Esophagus muscularis mucosa (tissue), 4 donors: ENCODE measurements at places on chromosomes 11 and 22. TPM values are rescaled to one million over a fixed set of nuclear protein-coding genes. Genes with fewer than 3 reads are reported as not detected.
A peak's percentile ranks its signal among the peaks of the same experiment; 100 is the strongest.

DNA sequence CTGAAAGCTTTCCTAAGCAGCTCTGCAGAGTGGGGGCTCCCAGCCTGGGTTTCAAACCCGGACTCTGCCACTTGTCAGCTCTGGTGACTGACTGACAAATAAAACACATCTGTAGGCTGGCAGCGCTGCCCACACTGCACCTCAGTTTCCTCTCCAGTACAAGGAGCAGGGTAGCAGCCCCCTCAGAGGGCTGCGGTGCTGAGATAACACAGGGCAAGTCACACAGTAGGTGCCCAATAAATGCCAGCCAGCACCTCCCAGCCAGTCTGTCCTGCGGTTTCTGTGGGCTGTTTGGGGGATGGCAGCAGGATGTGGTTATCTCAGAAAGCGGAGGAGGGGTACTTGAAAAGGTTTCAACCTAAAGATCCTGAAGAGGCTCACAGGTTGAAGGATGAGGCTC, 1.5 kb downstream of the SYT12 start:
- no peak for DNase-seq
- peaks cover 18% of the 10 kb centered on the region for H3K4me1 ChIP-seq
- peak overlapping the region; percentile 52 for H3K4me3 ChIP-seq
- peaks cover 15% of the 10 kb centered on the region for H3K27me3 ChIP-seq

DNA sequence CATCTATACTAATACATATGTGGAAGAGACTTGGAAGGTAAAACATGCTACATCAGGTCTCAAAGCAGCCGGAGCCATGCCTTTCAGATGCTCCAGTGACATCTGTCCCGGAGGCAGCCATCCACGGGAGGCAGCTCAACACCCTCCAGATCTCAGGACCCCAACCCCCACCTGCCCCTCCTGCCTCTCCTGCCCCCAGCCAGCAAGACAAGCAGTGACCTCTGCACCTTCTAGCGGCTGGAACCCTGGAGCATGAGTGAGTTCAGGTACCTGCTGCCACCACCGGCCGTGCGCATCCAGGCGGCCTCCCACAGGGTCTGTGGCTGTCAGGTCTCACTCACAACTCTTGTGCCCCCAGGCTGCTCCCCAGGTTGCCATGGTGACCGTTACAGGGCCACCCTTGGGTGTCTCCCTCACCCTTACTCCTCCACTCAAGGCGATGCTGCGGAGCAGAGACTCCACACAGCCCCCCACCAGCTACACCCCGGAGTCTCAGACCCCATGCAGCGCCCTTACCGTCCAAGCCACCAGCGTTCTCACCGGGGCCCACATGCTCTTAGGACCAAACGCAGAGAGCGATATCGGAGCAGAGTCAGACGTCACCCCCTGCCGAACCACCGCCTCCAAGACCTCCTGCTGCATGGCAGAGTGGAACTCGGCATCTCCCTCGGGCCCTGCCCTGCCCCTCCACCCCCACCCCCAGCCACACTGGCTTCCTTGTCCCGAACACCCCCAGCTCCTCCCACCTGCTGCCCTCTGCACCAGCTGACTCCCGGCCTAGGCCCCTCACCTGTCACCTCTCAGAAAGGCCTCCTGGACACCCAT, 34.7 kb downstream of the CERK start:
- DNase-seq: no peak
- no peak overlapping the region for H3K27ac ChIP-seq
- H3K4me3 ChIP-seq: no peak overlapping the region
- H3K36me3 ChIP-seq: peaks cover 52% of the 10 kb centered on the region
- no peaks in the 10 kb centered on the region for H3K27me3 ChIP-seq

DNA sequence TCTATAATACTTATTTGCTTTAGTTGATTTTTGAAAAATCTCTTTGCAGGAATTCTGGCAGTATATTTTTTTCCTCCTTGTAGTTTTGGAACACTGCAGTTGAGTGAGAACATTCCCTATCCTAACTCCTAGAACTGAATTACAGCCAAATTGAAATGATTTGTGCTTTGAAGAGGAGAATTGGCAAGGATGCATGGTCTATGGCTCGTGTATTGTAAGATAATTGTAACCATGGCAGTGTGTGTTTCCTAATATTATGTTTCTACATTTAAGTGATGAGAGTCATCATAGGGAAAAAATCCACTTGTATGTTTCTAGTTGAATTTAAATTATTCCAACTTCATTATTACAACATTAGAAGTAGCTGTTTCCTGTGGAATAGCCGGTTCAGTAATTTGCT, 80.9 kb upstream of the MYO18B start:
- H3K27ac ChIP-seq: no peak overlapping the region
- peaks cover 17% of the 10 kb centered on the region for H3K4me1 ChIP-seq
- no peaks in the 10 kb centered on the region for H3K36me3 ChIP-seq
- H3K4me3 ChIP-seq: no peak overlapping the region
- no peak for DNase-seq

- no peaks in the 10 kb centered on the region for H3K27me3 ChIP-seq
- H3K27ac ChIP-seq: no peak overlapping the region
- H3K4me3 ChIP-seq: no peak overlapping the region
- H3K36me3 ChIP-seq: peaks cover 50% of the 10 kb centered on the region
- H3K4me1 ChIP-seq: peaks cover 19% of the 10 kb centered on the region
Observed at GRCh38 chr22:43998679-43999264, 25.3 kb upstream of the PARVB start.

DNA sequence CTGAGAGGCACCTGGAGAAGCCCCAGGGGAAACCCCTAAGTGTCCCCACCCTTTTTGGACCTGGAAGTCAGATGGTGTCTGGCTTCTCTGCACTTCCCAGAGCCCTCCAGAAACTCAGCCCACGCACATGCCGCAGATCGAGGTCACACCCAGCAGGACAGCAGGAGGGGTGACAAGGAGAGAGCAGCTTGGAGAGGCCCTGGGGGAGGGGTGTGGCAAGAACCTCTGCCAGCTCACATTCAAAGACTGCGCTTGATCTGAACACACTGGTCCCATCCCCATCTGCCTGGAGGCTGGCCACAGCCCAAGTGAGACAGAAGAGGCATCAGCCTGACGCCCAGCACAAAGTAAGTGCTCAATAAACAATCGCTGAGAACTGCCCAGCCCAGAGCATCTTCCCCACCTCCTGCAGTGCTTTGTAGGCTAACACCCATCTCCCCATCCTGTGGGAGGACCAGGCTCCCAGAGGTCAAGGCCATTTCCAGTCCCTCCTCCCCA, 21.4 kb downstream of the TMPRSS6 start:
- no peaks in the 10 kb centered on the region for H3K36me3 ChIP-seq
- no peaks in the 10 kb centered on the region for H3K4me1 ChIP-seq
- H3K4me3 ChIP-seq: no peak overlapping the region
- no peak overlapping the region for H3K27ac ChIP-seq

The USH1C gene
- not detected for total RNA-seq

The C22orf15 gene
- not detected for total RNA-seq

The VSIG10L2 gene
- total RNA-seq: not detected

The KCNE3 gene
- 6.0 TPM for total RNA-seq

The ZPR1 gene
- 40.6 TPM for total RNA-seq
